ENCODE measurements at places on chromosomes 6 and 20.

DNA sequence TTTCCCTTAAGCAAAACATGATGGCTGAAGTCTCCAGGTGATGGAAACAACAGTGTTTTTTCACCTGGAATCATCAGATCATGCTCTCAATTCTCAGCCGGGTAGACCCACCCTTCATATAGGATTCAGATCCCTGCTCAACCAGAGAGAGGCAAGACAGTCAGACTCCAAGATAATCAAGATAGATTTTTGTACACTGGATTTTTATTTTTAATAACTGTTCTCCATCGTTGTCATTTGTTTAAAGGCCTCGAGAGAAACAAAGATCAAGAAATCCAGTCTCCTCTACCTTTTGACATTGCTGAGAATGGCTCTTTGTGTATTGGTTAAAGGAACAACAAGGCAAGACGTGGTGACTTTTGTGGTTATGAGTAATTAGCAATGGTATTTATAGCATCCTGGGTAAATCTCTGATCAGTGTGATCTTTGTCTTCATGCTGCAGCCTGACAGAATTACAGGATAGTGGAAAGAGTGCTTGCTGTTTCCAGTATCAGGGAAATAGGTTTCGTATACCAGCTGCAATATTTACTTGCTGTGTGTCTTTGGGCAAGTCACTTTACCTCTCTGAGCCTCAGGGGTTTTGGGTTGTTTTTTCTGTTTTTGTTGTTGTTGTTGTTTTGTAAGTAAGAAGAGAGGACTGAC, 29.9 kb downstream of the ID4 start:
- no peak for DNase-seq

- DNase-seq, result no peak
Measured at GRCh38 chr6:37987559-37987958, 168.0 kb downstream of the ZFAND3 start.

GRCh38 chr6:15475872-15476271, 187.0 kb downstream of the DTNBP1 start:
- no peak for DNase-seq

DNA sequence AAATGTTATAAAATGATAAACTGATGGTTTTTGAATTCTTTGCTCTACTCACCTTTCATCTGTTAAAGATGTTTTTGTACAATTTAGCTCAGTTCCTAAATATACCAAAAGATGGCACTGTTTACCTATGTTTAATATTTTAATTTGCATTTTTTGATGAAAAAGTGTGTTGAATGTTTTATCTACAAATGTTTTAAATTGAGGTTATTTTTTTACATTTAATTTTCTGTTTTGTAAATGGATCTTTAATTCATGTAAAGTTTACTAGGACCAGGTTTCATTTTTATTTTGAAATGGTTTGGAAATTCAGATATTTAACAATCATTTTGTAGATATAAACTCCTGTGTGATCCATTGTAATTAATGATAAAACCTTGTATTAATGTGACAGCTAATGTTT, 30.0 kb downstream of the CDKAL1 start:
- DNase-seq, result no peak

DNA sequence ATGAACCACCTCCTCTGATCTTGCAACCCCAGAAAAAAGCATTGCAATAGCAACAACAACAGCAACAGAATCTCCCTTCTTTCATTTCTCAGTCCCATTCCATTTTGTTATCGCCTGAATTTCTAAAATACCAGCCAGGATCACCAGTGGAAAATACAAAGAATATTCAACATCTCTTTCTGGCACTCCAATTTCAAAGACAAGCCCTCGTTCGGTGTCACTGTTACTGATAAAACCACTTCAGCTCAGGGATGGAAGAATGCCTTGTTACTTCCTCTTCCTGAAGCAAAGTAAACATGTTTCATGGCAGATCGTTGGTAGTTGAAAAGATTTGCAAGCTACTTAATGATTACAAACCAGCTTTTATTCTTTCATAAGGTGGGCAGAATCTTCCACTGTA, 94.0 kb upstream of the SPTLC3 start:
- DNase-seq, result no peak

- no peak for DNase-seq
Measured at GRCh38 chr6:14002176-14002947, 77.6 kb downstream of the RNF182 start.

DNA sequence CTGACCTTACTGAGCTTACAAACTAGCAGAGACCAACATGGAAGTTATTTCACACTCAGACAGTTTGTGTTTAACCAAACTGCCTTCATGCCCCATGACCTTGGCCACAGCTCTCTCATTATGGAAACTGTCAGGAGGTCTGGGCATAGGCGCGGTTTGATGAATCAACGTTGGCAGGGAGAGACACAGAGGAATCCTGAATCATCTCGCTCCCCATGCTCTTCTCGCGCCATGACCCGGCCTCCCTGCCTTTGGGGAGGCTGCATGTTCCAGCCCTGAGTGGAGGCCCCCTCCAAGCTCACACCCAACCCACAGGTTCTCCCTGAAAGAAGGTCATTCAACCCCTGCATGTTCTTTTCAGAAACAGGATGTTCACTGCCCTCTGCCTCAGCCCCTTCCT, 15.9 kb upstream of the GDAP1L1 start:
- DNase-seq, result no peak

DNA sequence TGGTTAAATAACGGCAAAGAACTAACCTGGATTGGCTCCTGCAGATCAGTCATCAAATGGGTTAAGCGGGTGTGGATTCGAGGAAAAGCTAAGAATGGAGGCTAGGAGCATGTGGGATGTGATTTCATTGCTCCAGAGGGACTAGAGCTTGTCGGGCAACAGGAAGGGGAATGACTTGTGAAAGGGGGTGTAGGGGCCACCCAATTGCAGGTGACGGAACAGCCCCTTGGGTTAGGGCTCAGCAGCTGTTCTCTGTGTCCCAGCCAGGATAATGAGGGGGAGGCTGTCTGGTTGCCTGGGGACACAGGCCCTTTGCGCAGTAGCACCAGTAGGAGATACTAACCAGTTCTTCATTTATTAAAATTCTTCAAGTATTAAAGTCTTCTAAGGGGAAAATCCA, 25.0 kb upstream of the MRPS18A start:
- no peak for DNase-seq
